HS-27A (cell line): ENCODE measurements at places on chromosomes 2 and 18.

GRCh38 chr2:106307860-106308259 lies 113.8 kb upstream of the UXS1 start:
- no peak for DNase-seq

GRCh38 chr2:73070643-73071359 lies 711 bp downstream of the SFXN5 start:
- DNase-seq, result no peak

- peak; percentile 40 for DNase-seq
These were observed 65.4 kb upstream of the NABP1 start for GRCh38 chr2:191612496-191612895.

DNA sequence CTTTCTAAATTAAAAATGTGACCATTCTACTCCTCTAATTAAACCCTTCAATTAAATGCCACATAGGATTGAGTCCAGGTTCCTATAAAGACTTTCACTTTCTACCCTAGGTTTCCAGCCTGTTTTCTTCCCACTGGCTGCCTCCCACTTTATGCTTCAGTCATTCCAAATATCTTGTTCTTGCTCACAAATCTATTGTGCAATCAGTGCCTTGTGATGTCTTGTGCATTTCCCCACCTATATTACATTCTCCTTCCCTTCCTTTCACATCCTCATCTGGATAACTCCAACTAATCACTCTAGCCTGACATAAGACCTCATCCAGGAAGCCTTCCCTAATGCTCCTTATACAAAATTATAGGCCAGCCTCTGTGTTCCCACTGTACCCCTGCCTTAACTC lies 281.7 kb upstream of the LRATD1 start:
- no peak for DNase-seq

DNA sequence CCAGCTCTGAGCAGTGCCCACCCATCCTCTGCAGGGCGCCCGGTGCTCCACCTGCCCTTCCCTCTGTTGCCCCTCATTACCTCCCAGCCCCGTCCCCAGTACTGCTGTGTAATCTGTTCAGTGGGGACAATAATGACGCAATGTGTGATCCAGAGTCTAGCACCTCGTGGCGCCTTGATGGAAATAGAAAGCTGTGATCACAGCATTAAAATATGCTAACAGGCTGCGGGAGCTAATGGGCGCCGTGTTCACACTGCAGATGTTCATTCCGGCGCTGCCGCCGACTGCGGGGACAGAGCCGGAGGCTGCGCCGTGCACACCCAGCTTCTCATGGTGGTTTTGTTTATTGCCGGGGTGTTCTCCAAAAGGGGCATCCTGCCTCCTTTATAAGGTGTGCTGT lies 235.2 kb downstream of the LDLRAD4 start:
- DNase-seq, result no peak
